ENCODE measurements at places on chromosomes 4 and X.

- DNase-seq, result no peak
Observed at GRCh38 chr4:99815597-99816011, 1.0 kb upstream of the DAPP1 start.

DNA sequence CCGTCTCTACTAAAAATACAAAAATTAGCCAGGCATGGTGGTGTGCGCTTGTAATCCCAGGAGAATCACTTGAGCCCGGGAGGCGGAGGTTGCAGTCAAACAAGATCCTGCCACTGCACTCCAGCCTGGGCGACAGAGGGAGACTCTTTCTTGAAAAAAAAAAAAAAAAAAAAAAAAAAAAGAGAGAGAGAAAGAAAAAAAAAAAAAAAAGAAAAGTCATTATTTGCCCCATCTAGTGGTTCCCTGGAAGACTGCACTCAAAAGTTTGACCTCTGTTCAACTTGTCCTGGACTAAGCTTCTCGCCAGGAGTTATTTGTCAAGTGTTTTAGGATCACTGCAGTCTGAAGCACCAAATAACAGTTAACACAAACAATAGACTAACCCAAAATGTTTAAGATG, 45.3 kb upstream of the KCTD8 start:
- no peak for DNase-seq

DNA sequence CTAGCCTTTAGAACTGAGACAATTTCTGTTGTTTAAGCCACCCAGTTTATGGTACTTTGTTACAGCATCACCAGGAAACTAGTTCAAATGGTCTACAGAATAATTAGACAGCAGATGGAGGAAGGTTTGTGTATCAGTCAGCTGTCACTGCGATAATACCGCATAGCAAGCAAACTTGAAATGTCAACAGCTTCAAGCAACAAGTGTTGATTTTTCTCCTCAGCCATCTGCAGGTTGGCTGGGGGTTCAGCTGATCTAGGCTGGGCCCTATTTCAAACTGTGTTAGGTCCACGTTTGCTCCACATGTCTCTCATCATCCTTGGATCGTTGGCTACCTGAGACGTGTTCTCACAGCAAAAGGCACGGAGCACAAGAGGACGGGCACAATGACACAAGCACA, 19.2 kb upstream of the PHEX start:
- no peak for DNase-seq

DNA sequence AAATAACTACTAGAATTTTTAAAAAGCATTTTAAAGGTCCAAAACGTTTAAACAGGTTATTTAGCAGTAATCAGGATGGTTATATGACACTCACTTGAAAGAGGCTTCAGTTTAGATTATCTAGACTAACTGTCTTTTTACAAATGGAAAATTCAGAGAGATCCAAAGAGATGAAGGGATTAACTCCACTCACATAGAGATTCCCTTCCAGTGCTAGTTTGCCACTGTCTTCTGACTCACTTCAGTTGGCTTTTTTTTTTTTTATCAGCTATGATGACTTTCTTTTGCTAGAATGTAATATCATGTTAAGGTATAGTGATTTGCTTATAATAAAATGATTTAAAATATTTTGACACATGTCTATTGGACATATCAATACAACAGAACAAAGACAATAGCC, 43.8 kb downstream of the GALNT7 start:
- no peak for DNase-seq

- DNase-seq, result peak; percentile 69
Observed at GRCh38 chr4:6673660-6674499, 19.8 kb upstream of the S100P start.

DNA sequence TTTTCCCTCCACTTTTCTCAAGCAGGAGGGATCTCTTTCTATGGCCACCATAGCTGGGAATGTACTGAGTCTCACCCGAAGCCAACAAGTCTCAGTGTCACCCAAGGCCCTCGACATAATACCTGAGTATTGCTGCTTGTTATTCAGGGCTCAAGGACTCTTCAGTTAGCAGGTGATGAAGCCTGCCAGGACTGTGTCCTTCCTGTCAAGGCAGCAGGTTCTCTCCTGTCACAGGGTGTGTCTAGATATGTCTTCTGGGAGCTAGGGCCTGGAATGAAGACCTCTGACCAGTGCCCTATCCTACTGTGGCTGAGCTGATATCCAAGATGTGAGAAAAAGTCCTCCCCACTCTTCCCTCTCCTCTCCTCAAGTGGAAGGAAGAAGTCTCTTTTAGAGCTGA, 391.0 kb upstream of the DIPK2B start:
- no peak for DNase-seq

- no peak for DNase-seq
Observed at GRCh38 chr4:147042046-147042445, 96.4 kb upstream of the TTC29 start.

DNA sequence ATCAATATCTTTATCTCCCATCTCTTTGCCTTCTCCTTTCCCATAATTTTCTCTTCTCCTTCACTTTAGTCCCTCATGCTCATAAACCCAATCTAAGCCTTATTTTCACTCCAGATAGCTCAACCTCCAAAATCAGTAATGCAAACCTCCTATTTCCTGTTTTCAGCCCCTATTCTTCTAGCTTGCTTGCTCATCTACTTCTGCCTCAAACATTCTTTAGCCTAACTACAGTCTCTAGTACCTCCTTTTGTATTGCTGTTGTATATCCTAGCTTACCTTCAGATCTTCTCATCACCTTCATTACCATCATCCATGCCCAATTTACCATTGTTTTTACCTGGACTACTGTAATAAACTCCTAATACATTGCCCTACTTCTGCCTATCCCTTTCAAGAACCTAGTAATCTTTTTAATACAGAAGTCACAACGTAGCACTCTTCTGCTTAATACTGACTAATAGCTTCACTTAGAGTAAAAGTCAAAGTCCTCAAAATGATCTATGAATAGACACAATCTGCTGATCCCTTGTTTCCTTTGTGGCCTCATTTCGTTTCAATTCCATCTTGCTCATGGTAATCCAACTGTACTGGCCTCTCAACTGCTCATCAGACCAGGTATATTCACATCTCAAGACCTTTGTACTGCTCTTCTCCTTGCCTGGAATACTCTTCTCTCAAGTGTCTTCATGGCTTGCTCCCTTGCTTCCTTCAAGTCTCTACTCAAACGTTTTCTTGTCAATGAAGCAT, 123.4 kb downstream of the FAM13A start:
- no peak for DNase-seq

DNA sequence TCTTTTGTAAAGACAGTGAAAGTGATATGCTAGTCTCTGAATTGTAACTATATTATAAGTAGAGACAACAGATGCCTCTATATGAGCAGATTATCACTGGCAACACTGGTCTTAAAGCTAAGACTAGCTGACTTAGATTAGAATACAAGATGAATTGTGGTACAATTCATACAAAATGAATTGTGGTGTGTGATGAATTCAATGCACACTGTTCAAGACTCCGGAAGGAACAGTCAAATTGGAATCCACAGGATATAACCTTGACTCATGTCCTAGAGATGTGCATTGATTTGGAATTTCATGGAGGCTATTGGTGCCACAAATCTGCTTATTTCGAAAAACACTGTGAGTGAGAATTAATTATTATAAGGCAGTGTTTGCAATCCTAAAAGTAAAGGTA, 701.8 kb downstream of the PCDH7 start:
- no peak for DNase-seq

GRCh38 chr4:164481306-164482091, 272.4 kb upstream of the SMIM31 start:
- DNase-seq, result no peak

DNA sequence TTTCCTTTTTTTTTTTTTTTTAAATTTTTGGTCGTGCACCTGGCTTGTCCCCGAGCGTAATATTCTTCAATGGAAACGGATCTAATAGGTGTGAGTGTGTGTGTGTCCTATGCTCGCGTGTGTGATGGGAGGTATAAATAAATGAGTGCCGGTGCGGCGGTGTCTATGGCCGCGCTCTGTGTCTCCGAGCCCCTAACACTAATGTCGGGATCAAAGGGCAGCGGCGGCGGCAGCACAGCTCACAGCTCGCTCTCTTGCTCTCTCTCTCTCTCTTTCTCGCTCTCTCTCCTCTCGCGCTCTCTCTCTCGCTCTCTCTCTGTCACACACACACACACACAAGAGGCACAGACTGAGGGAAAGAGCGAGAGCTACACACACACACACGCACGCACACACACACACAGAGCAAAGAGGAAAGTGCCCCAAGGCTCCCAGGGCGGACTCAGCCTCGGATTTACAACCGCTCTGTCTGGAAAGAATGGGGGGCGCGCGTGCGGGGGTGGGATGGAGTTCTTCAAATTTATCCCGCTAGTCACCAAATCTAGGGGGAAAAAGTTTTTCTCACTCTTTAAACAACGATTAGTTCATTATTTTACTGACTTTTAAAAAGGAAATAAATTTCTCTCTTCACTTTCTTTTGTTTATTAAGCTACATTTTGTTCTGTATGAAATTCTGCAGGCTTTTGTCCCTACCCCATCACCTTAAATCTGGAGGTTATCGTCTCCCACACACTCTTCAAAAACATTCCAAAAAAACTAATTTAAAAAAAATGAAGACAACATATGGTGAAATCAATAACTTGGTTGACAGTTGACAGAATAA, at the start of gene ZNF827:
TSS of gene ZNF827 (minus strand) at position 206 of the 823 bp plus-strand sequence. CDS start 416 bp downstream, outside the sequence.
- DNase-seq, result no peak

DNA sequence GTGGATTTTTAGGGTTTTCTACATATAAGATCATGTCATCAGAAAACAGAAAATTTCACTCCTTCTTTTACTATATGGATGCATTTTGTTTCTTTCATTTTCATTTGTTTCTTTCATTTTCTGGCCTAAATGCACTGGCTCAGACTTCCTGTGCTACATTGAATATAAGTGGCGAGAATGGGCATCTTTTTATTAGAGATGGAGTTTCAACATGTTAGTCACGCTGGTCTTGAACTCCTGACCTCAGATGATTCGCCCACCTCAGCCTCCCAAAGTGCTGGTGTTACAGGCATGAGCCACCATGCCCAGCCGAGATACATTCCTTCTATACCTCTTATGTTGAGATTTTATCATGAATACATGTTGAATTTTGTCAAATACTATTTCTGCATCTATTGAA, 61.8 kb downstream of the BRWD3 start:
- DNase-seq, result no peak

- DNase-seq, result no peak
Observed at GRCh38 chrX:53048169-53049126, at the start of gene GPR173. GPR173 (plus strand) TSS chrX:53048789; CDS start chrX:53076622, 27,833 bp downstream.

DNA sequence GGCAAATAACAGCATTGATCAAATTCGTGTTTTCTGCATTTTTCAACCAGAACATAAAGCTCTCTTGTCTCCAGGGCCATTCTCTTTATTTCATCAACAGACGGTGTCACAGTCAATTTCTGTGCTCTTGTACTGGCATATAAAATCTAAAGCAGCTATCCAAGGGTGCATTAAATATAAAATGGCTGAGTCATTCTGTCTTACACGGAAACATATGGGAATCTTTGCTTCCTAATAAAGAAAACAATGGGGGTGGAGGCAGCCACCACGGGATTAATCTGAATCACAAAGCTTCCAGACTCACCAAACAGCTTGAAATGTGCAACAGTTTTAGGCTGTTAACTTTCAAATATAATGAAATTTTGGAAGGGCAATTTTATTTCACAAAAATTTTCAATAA, 132.6 kb downstream of the IL15 start:
- DNase-seq, result peak; percentile 40

- DNase-seq, result no peak
Observed at GRCh38 chrX:13258052-13258444, 61.8 kb downstream of the ATXN3L start.

- DNase-seq, result no peak
Observed at GRCh38 chr4:108941904-108942430, 179.1 kb upstream of the ETNPPL start.

GRCh38 chrX:133606990-133607389, 191.7 kb upstream of the GPC4 start:
- DNase-seq, result no peak

DNA sequence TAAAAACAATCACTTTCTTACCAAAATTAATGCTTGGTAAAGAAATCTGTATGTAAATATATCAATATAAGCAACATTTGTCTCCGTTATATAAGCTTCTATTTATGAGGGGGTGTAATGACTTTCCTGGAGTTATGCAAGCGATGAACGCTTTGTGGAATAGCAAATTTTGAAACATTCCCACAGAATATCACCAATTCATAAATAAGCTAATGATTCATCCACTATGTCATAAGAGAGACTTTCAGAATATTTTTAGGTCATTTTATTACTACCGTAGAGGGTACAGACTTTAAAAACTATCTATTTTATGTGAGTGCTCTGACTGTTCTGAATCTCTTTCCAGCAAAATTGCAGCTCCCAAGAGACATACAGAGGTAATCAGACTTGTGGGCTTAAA, 179.5 kb upstream of the FTHL17 start:
- DNase-seq, result no peak

DNA sequence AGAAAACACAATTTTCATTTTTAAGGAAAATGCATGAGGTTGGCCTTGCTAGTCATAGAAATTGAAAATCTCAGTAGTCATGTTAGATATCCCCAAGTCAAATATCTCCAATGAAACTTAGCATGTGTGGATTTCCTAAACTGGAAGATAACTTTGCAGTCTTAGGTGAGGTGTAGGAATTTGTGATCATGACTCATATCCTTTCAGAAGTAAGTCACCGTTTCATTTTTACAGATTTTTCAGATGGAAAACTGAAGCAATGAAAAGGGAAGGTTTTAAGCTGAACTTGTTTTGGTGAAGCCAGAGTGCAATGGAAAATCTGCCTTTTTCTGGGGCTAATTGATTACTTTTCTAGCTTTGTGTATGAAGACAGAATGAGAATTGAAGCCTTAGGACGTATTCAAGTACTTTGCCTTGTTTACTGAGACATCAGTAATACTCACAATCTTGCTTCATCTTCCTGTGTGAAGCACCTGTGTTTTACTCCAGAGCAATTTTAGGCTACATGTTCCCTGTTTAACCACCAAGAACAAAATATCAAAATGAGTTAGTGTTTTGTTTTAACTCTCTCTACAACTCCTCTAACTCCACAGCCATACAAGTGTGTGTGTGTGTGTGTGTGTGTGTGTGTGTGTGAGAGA, 1662.8 kb upstream of the ADGRL3 start:
- no peak for DNase-seq

DNA sequence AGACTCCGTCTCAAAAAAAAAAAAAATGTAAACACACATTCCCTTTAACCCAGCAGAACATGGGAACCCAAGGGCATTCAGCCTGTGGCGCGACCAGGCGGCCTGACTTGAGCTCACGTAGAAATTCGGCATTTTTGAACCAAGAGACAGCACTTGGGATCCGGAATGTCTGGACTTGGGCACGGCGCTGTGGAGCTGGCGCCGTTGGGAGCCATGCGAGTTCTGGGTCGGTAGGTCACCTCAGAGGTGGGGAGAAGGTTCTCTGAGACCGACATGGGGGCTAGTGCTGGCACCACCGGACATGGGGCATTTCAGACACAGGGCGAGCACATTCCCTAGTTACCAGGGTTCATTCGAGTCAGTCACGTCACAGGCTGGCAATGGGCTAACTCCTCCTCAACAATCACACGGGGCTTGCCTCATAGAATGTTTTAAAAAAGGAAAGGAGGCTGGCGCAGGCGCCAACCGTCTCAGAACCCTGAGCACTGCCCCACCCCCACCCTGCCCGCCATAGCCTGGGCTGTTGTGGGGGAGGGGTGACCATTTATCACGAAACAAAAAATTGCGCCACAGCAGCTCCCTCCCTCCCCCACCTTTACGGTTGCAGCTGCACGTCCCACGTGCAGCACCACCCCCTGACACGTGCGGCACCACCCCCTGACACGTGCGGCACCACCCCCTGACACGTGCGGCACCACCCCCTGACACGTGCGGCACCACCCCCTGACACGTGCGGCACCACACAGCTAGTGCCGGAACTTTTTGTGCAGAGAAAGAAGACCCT, at the start of gene TEX28:
TSS of gene TEX28 (minus strand) at position 334 of the 784 bp plus-strand sequence. CDS start 3,007 bp downstream, outside the sequence.
- no peak for DNase-seq
